ENCODE measurements at places on chromosomes 6 and 20.

- DNase-seq = no peak
Measured at GRCh38 chr6:7615611-7616383, 25.8 kb downstream of the SNRNP48 start.

GRCh38 chr6:42748203-42748898 is 2.4 kb upstream of the TBCC start:
- no peak for DNase-seq

DNA sequence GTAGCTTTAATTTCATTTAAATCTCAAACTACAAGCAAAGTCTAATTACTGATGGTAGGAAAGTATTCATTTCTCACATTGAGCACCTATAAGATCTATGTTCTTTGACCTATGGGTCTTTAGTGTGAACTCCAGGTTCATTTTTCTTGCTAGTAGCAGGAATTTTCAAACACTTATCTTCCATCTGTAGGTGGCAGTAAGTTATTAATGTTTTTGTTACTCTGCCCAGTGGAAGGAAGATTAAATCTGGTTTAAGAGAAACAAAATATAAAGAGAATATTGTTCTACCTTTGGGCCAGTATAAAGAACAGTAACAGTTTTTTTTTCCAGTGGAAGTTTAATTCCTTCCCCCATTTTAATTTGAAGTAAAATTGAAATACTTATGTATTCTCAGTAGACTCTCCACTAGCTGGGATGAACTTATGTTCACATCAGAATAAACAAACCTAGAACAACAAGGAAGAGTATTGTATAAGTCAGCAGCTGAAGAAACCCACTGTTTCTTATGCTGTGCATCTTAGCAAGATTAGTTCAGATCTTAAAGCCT is 328.2 kb downstream of the PHF3 start:
- no peak for DNase-seq

GRCh38 chr6:37807656-37808055 is 11.9 kb upstream of the ZFAND3 start:
- DNase-seq = no peak

DNA sequence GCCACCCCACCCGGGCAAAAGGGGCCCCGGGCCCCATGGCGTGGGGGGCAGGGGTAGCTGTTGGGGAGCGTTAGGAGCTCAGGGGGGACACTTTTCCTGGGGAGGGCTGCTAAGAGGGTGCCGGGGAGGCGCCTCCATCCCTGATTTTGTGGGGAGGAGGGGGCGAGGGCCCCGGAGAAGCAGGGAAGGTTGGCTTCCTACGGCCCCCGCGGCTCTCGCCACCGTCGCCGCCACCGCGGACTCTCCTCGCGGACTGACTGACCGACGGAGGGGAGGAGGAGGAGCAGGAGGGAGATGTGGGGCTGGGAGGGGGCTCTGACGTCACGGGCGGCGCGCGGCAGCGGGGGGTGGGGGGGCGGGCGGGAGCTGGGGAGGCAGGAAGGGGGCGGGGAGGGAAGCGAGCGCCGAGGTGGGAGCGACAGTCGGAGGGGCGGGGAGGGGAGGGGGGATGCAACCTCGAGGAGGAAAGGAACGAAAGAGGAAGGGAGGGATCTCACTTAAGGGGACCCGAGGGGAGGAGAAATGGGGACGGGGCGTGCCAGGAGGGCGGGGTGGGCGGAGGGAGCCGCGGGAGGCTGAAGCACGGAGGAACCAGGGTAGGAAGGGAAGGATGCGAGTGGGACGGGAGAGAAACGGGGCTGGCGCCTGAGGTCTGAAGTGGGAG is 5.1 kb downstream of the GABBR1 start:
- no peak for DNase-seq

DNA sequence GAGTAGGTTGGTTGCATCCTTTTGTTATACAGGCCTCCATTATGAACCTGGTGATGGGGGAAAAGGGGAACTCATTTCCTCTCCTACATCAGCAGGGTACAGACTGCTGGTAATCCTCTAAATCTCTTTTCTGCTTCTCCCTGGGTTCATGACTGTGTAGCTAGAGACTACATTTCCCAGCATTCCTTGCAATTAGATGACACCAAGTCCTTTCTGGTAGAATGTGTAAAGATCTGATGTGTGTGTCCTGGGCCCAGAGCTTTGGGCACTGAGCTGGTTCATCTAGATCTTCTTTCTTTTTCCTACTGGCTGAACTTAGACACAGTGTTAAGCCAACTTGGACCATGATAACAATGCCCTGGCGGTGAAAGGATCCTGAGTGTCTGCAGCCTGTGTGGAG is 104.7 kb upstream of the IFNGR1 start:
- no peak for DNase-seq

DNA sequence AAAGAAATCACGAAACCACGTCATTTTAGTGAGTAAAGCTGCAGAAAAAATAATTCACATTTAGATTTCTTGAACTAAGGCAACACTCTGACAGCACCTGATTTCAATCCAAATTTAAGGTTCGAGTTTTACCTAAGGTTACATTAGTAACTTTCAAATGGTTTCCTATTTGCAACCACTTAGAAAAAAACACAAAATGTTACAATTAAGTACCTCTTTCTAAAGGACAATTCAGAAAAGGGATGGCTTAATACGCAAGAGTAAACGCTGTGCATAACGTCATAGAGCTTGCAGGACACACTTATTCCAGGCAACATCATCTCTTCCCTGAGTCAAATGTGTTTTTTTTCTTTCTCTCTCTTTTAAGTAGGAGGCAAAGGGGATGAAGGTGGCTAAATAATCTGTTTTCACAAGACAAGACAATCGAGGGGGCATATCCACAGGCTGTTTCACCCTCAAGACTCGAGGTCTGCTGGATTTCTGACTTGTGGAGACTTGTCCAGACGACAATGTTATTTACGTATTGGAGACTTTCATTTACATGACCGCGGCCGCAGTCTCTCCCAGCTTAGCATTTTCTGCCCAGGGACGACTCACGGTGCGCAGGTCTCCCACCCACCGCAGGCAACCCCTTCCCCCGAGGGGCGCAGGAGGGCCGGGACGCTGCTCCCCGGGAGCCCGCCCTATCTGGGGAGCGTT is 86.0 kb downstream of the SESN1 start:
- DNase-seq = no peak

GRCh38 chr6:115733426-115733825 is 327.3 kb downstream of the FRK start:
- DNase-seq = no peak

DNA sequence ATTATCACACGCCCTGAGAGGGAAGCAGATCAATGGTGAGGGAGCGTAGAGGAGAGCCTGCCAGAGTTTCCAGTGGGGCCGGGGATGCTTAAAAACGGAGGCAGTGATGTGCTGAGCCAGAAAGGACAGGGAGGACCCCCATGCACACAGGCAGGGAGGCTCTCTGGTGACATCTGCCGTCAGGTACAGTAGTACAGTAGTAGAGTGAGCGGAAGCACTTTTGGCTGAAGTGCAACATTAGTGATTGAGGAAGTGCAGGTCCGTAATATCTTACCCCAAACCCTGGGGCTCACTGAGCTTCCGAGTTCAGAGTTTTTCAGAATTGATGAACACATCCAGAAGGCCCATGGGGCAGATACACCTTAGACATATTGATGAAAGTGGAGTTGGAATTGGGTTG is 42.1 kb downstream of the GFRA4 start:
- no peak for DNase-seq

GRCh38 chr6:7647504-7647903 is 57.5 kb downstream of the SNRNP48 start:
- DNase-seq = no peak

DNA sequence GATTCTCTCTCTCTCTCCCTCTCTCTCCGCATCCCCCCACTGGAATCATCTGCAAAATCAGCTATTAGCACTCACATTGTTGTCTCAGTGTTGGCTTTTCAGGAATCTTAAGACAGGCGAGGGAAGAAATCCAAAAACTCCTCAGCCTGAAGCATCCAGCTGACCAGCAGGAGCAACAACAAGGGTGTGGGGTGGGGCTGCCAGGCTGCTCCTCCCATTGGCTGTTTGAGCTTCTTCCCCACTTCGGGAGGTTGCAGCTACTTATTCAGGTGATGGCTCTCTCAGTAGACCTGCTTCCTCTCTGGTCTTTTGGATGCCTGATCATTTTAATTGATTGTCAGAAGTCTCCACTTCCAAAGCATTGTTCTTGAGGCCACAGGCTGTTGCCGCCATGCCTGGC is 24.1 kb upstream of the SLC32A1 start:
- no peak for DNase-seq

GRCh38 chr6:133886104-133886775 is 2.7 kb upstream of the TCF21 start:
- DNase-seq = no peak

GRCh38 chr20:46307999-46308257 is 370 bp downstream of the CDH22 start:
- DNase-seq = no peak

- DNase-seq = no peak
Measured at GRCh38 chr6:134347885-134348805, 30.2 kb upstream of the SGK1 start.

DNA sequence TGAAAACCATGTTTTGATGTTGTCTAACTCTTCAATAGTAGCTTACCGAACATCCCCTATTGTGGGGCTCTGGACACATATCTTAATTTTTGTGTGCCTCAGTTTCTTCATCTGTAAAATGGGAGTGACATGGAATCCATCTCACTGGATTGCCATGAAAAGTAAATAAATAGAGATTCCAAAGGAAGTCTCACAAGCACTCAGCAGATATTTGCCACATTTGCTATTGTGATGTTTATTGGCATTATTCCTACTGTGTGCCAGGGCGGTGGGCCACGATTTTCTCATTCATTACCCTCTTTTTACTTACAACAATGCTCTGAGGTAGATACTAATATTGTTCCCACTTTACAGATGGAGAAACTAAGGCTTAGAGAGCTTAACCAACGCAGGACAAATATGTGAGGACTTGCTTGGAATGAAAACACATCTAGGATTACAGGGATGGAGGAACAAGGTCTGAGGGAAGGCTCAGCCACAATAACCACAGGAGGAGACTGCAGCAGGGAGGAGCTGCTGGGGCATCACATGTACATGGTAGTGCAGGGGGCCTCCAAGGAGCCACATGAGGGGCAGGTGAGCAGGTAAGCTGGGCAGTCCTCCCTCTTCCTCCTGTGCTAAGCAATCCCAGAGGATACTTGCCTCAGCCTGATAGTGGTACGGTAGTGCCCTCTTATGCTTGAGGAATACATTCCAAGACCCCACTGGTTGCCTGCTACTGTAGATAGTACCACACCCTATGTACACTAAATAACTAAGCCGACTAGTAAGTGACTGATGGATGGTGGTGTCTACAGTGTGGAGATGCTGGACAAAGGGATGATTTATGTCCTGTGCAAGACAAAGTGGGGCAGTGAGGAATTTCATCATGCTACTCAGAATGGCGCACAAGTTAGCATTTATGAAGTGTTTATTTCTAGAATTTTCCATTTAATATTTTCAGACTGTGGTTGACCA is 176.9 kb downstream of the FOXA2 start:
- no peak for DNase-seq

GRCh38 chr20:24953209-24953575 is 4.1 kb downstream of the CST7 start:
- no peak for DNase-seq

DNA sequence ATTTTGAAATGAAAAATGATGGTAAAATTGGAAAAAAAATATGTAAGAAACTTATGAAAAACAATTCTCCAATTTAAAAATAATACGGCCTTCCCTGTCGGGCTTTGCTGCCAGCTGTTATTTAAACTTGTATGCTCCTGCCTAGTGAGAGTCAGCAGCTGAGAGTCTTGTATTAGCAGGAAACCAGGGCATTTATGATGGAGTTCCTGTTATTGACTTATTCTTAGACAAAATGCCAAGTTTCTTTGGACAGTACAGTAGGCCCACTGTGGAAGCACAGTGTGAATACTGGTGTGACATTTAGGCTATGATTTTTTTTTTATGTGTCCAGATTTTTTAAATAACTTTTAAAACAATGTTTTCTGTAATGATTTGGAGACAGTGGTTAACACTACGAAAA is 42.1 kb downstream of the GMDS start:
- DNase-seq = no peak

GRCh38 chr20:53162251-53162835 is 190.2 kb downstream of the TSHZ2 start:
- no peak for DNase-seq

- no peak for DNase-seq
Measured at GRCh38 chr6:27101824-27102223, 145.7 kb upstream of the PRSS16 start.

GRCh38 chr20:22020201-22020600 is 314.7 kb downstream of the PAX1 start:
- DNase-seq = no peak

GRCh38 chr6:2770171-2770570 is 5.0 kb downstream of the WRNIP1 start:
- DNase-seq = no peak

- DNase-seq = no peak
Measured at GRCh38 chr6:70537266-70537665, 29.5 kb upstream of the SDHAF4 start.

DNA sequence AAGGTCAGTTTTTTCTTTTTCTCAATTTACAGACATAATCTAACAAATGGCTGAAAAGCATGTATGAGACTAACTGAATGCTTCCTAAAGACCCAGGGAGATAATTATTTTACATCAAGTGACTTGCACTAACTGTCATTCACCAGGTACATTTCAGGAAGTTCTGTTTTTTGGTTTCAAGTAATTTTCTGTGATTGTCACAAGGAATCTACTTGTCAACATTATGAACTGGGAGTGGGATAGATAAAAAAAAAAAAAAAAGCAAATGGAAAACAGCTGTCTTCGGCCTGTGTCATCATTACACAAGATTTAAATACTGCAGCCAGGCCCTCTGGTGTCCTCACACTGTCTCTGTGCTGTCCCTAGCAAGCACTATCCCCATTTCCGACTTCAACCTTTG is 379.0 kb upstream of the HTR1E start:
- DNase-seq = no peak

- DNase-seq = no peak
Measured at GRCh38 chr6:140095532-140095931, 721.1 kb upstream of the CITED2 start.

- DNase-seq = peak; percentile 3
Measured at GRCh38 chr20:52054123-52054522, 137.5 kb downstream of the ZFP64 start.

DNA sequence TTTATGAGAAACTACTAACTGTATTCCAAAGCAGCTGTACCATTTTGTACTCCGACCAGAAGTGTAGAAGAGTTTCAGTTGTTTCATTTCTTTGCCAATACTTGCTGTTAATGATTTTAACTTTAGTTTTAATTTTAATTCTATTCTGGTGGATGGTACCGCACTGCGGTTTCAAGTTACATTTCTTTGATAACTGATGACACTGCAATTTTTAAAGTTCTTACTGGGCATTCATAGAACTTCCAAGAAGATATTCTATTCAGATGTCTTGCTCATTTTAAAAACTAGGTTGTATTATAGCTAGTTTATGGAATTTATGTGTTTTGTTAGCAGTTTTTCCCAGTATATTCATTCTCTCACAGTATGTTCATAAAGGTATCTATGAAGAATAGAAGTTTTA is 63.8 kb upstream of the LYRM2 start:
- no peak for DNase-seq

GRCh38 chr6:10146715-10147451 is 268.0 kb downstream of the TFAP2A start:
- no peak for DNase-seq

- DNase-seq = no peak
Measured at GRCh38 chr6:111788379-111789276, 84.6 kb downstream of the FYN start.
